Fibroblast of lung (primary cell): ENCODE measurements at places on chromosomes 2 and 18. TPM values are rescaled to one million over a fixed set of nuclear protein-coding genes. Genes with fewer than 3 reads are reported as not detected.

DNA sequence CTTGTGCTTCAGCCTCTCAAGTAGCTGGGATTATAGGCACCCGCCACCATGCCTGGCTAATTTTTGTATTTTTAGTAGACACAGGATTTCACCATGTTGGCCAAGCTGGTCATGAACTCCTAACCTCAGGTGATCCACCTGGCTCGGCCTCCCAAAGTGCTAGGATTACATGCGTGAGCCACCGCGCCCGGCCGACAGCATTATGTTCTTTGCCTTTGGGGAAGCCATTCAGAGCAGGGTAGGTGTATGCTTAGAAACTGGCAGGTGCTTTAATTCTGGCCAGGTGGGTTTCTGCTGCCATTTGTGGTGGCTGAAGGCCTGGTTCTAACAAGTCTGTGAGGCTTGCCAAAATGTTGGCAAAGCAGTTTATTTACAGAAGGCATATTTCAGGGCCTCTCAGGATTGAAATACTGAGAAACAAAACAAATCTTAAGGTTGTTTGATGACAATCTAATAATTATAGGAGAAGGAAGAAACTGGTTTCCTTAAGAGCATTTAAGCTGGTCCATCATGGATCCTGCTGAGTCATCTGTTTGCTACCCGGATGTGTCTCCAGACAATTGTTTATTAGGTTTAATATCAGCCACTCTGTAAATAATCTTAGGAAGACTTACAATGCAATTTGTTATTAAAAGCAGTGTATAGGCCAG is 16.0 kb downstream of the SLC20A1 start:
- DNase-seq = no peak

- DNase-seq = no peak
Measured at GRCh38 chr2:165562233-165562632, 92.7 kb downstream of the CSRNP3 start.

- DNase-seq = peak; percentile 60
Measured at GRCh38 chr2:195049372-195050031, 607.5 kb upstream of the SLC39A10 start.

GRCh38 chr2:180516232-180516631 is 464.2 kb upstream of the UBE2E3 start:
- DNase-seq = no peak

GRCh38 chr2:119082821-119083400 is 75.6 kb downstream of the C1QL2 start:
- DNase-seq = no peak

DNA sequence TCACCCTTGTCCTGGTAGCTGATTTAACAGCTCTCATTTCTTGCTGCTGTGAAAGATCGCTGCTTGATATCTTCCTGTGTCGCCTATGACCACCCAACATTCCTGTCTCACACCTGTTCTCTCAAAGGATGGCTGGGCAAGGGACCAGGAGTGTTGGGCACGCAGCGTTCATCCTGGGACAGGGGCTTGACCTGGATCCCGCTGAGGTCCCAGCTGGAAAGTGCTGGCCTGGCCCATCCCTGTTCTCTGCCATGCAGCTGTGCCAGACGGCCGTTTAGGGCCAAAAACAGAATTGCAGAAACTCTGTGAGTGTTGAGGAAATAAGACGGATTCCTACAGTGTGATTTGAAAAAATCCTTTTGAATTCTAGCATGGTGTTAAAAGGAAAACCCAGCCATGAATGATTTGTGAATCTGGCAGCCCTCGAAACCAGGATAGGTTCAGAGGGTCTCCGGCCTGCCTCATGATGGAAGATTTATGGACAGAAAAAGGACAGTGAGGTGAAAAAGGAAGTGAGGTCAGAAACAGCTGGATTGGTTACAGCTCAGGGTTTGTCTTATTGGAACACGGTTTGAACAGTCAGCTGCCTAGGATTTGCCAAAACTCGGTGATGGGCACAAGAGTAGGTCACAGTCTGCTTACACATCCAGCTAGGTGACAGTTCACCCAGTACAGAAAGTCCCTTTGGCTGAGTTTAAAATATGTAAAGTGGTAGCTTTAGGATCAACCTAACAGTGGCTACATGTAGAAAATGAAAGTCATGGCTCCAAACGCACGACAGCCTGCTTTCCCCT is 164.8 kb downstream of the DCDC2C start:
- DNase-seq = no peak

GRCh38 chr2:218983934-218984238 is 1.1 kb downstream of the FEV start:
- DNase-seq = no peak

- DNase-seq = peak; percentile 62
Measured at GRCh38 chr18:54888933-54889332, 60.7 kb downstream of the RAB27B start.

DNA sequence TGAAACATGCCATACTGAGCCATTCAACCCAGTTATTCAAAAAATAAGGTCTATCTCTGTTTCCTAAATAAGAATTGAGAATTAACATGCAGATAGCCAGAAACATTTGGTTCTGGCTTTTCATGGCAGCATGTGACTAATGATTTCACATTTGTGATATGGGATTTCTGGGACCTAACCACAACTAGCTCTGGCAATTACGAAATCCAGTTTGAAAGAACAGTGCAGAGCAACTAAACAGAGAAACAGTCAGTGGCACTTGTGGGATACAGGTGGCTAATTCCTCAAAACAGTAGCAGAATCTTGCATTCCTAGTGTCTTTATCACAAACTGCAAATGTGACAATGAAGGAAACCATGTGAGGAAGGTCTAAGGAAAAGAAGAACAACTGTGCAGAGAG is 637.8 kb upstream of the CHAC2 start:
- DNase-seq = peak; percentile 95

DNA sequence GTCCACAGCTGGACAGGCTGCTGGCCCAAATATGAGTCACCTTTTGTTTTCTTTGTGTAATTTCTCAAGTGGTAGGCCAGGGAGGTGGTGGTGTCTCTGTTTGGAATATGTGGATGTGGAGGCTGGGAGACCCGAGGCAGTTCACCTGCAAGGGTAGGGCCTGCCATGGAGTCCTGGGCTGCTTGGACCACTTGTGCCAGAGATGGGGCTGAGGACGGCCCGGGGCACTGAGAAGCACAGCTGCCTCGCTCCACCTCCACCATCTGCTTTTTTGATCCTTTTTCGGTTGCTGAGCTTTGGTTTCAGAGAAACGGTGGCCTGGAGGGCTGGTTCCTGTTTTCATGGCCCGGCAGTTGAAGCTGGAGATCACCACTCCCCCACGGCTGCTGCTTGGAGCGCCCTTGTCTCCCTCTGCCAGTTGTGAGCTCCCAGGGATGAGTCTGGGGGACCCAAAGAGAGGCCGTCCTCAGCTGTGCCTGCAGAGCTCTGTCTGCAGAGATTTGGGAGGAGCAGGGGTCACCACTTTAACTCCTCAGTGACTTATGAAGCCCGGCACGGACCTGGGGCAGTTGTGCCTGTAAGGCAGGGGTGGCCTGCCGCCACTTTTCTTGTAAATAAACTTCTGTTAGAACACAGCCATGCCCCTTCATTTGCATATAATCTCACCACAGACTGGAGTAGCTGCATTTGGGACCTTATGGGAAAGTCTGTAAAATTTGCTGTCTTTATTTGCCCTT is 67.6 kb upstream of the MCFD2 start:
- DNase-seq = peak; percentile 71

- peak; percentile 47 for DNase-seq
Measured at GRCh38 chr2:147844697-147845410, at the start of gene ACVR2A. Gene ACVR2A (plus strand): TSS chr2:147845029. CDS start chr2:147845153, 124 bp downstream.

- no peak for DNase-seq
Measured at GRCh38 chr2:154995361-154995760, 296.9 kb downstream of the KCNJ3 start.

Gene GPR39
- total RNA-seq = 0.26 and 1.3 TPM in 2 replicates

Gene CRYGD
- total RNA-seq = not detected in 2 replicates

Gene INHBB
- under 0.01 TPM in 1 of 2 replicates, not detected in the other for total RNA-seq

Gene ANKRD29
- total RNA-seq = 4.1 and 6.9 TPM in 2 replicates

Gene VRK2
- 15.2 and 24.3 TPM in 2 replicates for total RNA-seq

Gene MEP1B
- total RNA-seq = under 0.01 TPM in 2 replicates

Gene ZSWIM2
- total RNA-seq = under 0.01 TPM in 1 of 2 replicates, not detected in the other

Gene SPC25
- 0.99 TPM in 1 of 2 replicates, not detected in the other for total RNA-seq

Gene SERPINB2
- 3.9 and 12.1 TPM in 2 replicates for total RNA-seq

Gene SCN9A
- total RNA-seq = 58.6 and 105 TPM in 2 replicates
